ENCODE measurements at places on chromosomes 4 and X.
A peak's percentile ranks its signal among the peaks of the same experiment; 100 is the strongest.

DNA sequence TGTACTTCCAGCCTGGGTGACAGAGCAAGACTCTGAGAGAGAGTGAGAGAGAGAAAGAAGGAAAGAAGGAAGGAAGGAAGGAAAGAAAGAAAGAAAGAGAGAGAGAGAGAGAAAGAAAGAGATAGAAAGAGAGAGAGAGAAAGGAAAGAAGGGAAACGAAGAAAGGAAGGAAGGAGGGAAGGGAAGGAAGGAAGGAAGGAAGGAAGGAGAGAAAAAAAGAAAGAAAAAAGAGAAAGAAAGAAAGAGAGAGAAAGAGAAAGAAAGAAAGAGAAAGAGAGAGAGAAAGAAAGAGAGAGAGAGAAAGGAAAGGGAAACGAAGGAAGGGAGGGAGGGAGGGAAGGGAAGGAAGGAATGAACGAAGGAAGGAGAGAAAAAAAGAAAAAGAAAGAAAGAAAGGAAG is 238.6 kb downstream of the ASMT start:
- DNase-seq: no peak

- no peak for DNase-seq
These were observed 43.7 kb downstream of the FAM114A1 start for GRCh38 chr4:38911257-38911656.

- no peak for DNase-seq
These were observed 21.5 kb downstream of the TNIP2 start for GRCh38 chr4:2734612-2735011.

DNA sequence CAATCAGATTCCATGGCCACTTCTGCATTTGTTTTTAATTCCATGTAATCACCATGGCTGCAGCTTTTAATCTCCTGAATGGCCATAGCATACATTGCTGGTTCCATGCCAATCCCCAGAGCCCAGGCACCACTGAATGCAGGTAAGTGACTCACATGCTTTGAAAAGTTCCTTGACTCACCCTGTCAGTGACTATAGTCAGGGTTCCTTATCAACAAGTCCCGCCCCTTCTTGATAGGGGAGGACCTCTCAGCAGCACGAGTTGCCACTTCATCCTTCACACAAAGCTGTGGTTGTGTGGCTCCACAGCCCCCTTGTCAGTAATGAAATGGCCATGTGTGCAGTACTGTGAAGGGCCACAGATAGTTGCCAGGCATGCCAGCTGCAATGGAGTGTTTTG is 516.6 kb downstream of the PPARGC1A start:
- DNase-seq: no peak

DNA sequence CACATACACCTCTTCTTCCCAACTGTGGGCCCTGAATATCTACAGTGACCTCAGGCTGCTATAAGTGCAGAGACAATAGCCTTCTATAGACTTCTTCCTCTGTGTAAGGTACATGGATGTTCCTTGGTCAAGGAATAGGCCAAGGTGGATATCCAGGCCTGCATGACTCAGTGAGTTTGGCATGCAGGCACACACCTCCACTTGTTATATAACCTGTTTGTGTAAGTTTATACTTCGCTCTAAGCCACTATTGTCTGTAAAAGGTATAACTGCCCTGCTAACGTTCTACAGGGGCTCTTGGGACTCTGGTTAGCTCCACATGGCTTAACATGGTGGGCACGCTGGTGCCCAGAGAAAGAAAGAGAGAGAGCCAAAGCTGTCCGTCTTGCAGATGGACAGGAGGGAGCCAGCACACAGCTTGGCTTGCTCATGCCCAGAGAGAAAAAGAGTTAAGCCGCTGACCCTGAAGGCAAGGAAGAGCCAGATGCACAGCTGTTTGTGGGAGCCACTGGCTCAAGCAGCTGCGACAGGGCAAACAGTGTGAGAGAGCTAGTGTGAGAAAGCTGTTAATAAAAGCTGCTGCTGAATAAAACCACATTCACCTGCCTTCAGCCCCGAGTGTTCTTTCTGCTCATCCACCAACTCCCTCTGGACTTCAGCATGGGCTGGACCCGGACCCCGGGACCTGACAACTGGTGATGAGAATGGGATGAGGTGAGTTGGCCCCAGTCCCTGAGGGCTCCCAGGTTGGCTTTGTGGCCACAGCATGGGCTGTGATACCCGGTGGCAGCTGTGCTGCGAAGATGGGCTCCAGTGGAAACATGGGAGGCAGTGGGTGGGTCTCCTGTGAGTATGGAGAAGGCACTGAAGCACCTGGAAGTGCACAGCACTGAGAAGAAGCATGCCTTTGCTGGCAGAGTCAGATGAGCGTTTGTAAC is 44.5 kb upstream of the ZBTB33 start:
- DNase-seq: no peak

- no peak for DNase-seq
These were observed 368.7 kb downstream of the GBA3 start for GRCh38 chr4:23061431-23061830.

DNA sequence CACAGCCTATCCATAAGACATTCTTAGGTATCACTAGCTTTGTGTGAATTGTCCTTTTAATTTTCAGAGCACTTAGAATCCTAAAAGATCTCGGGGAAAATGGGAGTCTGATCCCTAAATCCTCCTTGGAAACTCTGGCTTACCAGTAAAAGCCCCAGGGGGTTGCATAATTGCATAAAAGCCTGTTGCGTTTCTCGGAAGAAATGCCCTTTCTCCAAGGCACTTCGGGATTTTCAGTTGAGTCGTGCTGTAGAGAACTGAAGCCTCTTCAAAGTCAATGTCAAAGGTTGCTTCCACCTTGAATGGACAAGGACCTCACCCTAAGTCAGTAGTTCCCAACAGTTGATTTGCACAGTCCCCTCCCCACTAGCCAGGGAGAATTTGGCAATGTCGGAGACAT is 20.8 kb downstream of the FAM184B start:
- no peak for DNase-seq

GRCh38 chr4:120658772-120659171 is 263.8 kb downstream of the PRDM5 start:
- no peak for DNase-seq

GRCh38 chr4:155855897-155856296 is 10.2 kb downstream of the ASIC5 start:
- DNase-seq: no peak

DNA sequence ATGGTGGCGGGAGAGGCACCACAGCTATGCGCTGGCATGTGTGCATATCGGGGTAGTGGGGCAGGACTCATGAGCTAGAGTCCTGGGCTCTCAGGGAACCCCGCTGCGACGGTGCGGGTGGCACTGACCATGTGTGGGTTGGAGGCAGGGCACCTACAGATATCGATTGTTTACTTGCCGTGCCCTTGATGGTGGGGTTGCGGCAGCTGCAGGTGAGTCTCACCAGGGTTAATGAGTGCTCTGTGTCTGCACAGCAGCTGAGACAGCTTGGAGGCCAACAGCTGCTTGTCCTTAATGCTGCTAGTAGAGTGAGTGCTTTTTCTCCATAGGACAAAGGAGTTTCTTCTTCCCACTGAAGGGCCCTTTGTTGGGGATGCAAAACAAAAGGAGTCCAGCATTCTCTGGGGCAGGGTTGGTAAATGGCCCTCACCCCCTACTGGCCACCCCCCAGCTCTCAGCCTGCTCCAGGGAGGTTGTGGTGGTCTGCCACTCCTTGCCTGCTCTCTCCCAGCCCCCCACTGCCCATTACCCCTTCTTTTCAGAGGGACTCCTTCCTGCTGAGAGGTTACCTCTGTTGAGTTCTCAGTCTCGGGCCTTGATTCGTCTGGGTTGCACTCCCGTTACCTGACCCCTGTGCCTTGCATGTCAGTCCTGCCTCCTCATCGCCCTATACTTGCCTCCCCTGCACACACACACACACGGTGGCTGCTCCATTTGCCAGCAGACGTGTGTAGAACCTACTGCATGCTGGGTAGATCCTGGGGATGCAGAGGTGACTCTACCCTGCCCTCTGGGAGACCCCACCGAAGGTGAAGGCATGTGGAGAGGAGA is 52.8 kb downstream of the TBC1D14 start:
- no peak for DNase-seq

GRCh38 chr4:102390438-102390837 is 45.2 kb upstream of the SLC39A8 start:
- no peak for DNase-seq

GRCh38 chrX:44291468-44292092 is 51.9 kb downstream of the EFHC2 start:
- no peak for DNase-seq

GRCh38 chr4:41878991-41879491 is 56.2 kb upstream of the TMEM33 start:
- no peak for DNase-seq

- peak; percentile 70 for DNase-seq
These were observed at the start of gene IL2RG for GRCh38 chrX:71111141-71111843. Gene IL2RG, minus strand, starts transcription at chrX:71111577. Its CDS starts 38 bp downstream, at chrX:71111539.

- no peak for DNase-seq
These were observed 26.1 kb downstream of the AMOT start for GRCh38 chrX:112814496-112814895.

- no peak for DNase-seq
These were observed 184.6 kb downstream of the SPATA18 start for GRCh38 chr4:52235552-52236201.

DNA sequence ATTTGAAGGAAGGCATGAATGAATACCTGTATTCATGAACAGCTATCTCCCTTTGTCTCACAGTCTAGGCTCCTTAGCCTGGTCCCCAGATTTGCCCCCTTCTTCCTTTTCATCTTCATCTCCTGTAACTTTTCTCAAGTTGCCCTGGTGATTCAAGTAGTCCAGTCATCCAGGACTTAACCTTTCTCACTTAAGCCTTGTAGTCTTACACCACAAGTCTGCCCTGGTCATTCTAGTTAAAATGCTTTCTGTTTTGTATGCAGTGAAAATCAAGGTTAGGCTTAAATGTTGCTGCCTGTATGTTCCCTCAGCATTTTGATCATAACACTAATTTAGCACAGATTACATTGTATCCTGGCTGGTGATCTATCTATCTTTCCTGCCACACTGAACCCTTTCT is 58.5 kb upstream of the SLC7A11 start:
- DNase-seq: no peak

- DNase-seq: peak; percentile 63
These were observed 40.0 kb downstream of the SEPTIN11 start for GRCh38 chr4:76989391-76990061.

DNA sequence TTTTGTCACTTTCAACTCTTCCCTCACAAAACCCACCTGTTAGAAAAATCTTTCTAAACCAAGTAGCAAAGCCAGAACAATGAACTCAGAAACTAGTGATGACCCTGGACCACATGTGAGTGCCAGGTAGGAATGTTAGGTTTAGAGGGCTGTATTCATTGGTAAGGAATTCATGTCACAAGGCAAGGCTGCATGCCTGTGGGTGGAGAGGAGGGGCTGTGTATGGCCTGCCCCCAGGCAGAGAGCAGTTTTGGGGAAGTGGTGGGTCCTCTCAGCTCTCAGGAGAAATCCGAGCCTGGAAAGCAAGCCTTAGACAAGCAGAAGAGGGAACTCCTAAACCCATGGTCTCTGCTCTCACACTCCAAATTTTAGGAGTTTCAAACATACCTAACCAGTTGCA is 2.4 kb downstream of the RNF175 start:
- no peak for DNase-seq

- DNase-seq: no peak
These were observed 31.8 kb downstream of the CHIC2 start for GRCh38 chr4:54032558-54033135.

- DNase-seq: no peak
These were observed 21.4 kb upstream of the NOX1 start for GRCh38 chrX:100895365-100896075.

DNA sequence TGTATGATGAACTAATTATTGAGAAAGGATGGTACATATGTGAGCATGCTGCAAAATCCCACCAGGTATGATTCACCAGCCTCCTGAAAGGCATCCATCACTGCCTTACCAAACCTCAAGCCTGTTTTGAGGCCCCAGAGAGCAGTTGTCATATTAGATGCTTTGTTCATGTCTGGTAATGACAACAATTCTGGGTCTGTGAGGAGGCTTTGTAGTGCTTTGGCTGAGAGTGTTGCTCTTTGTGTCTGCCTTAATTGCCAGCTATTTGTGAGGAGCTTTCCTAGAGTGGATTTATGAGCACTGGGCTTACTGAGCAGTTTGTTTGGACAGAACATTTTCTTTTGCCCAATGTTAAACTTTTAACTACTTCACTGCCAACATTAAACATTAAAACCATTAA is 69.2 kb downstream of the HEPH start:
- DNase-seq: no peak

DNA sequence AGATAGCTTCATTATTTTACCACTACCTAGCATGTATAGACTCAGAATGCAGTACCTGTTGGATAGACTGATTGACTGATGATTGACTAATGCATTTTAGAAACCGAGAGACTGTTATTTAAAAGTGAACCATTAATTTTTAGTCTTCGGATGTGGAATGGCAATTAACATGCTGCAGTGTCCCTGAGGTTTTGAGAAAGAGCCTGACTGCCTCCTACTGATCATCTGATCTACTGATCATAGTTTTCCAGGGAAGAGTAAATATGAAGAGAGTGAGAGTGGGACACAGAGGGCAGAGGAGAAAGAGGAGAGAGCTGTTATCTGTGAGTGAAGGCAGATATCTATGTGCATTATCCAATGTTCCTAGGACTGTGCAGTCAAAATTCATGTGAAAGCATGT is 764.7 kb downstream of the TRIML1 start:
- DNase-seq: no peak

GRCh38 chrX:53237056-53237455 is 12.0 kb upstream of the KDM5C start:
- no peak for DNase-seq

DNA sequence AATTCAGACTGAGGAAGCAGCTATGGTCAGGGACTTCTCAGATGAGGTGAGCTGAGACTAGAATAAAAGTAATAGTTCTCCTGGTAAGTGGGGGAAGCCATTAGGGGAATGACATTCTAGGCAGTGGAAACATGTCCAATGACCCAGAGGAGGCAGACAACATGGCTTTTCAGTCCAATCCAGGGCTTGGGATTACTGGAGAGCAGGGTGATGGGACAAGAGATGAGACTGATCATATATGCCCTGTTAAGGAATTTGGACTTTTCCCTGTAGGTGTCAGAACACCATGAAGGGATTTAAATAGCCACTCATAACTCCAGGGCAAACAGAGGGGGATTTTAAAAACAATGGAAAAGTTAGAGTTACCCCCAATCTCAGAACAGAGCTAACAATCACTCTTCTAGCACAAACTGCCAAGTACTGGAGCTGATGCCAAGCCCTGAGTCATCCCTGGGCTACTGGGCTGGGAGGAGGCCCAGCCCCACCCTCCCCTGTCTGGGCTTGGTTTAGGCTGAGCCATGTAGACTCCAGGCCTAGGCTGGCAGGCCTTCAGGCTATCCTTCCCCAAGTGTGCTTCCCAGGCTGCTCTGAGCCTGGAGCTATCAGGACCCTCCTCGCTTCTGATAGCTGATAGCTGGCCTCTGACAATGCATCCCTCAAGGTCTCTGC is 22.7 kb upstream of the MSN start:
- DNase-seq: no peak

DNA sequence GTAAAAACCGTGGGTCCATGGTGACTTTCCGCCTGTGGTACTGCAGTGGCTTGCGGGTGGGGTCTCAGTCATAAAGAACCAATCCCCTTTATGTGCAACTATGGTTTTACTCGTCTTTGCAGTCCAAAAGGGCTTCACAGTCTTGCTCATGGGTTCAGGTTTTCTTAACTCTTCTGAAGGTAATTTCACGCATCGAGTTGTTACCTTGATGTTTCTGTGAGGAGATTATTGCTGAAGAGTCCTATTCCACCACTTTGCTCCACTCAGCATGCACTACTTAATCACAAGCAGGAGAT is 41.5 kb downstream of the F8 start:
- no peak for DNase-seq

- no peak for DNase-seq
These were observed 188.0 kb upstream of the PACRGL start for GRCh38 chr4:20512033-20512792.

GRCh38 chr4:149897783-149898182 is 82.1 kb upstream of the IQCM start:
- no peak for DNase-seq

- DNase-seq: no peak
These were observed 343.7 kb upstream of the KLF3 start for GRCh38 chr4:38320343-38320695.
